Stromal cell of bone marrow (primary cell): ENCODE measurements at places on chromosomes 7 and 10.

GRCh38 chr10:35341521-35341920, 5.2 kb downstream of the CCNY start:
- no peak for DNase-seq

GRCh38 chr7:136884492-136884891, 16.0 kb downstream of the CHRM2 start:
- DNase-seq: no peak

- DNase-seq: no peak
These were observed 239.1 kb downstream of the ZMYND11 start for GRCh38 chr10:374354-374753.

- DNase-seq: no peak
These were observed 23.0 kb upstream of the YWHAG start for GRCh38 chr7:76381814-76382213.

- DNase-seq: peak; percentile 57
These were observed 62.3 kb downstream of the OSBPL3 start for GRCh38 chr7:24917510-24918239.

DNA sequence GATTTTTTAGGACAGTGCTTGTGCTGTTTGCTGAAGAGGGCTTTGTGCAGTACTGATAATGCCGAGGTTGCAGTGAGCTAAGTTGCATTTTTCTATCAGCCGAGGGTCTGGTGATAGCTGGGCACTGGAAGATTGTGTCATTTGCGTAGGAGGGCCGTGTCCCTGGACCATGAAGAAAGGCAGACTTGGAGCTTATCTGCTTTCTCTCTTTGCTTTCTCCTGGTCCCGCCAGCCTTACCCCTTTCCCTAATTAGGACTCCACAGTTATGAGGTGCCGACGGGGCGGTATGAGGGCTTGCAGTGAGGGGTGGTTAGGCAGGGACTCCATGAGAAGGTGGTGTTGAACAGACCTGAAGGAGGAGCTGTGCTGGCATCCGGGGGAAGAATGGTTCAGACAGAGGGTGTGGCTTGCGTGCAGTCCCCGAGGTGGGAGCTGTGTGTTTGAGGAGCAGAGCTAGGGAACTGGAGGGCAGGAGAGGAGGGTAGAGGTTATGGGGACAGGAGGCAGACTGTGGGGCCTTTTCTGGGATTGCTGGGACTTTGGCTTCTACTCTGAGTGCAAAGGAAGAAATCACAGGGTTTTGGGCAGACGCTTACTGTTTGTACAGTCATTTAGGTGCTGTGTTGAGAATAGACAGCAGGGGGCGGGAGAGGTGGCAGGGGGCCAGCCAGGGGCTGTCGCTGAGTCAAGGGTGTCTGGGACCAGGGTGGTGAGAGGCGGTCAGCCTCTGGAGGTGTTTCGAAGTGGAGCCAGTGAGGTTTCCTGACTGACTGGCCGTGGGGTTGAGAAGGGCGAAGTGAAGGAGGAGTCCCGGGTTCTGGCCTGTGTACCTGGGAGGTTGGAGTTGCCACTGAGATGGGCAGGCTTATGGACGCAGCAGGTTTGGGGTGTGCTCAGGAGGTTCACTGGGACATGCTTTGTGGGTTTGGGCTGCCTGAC, 43.4 kb downstream of the PRF1 start:
- no peak for DNase-seq

DNA sequence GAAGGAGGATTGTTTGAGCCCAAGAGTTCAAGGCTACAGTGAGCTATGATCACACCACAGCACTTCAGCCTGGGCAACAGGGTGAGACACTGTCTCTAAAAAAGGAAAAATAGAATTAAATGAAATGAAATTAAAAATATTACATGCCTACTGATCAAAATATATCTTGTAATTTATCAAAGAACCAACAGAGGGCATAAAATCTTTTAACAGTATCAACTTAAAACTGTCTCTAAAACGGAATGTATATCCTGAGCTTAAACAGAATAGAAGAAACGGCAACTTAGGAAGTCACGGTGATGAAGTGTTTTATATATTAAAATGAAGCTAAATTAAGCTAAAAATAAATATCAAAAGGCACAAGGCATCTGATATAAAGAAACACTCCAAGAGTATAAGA, 78.8 kb downstream of the MTPAP start:
- no peak for DNase-seq

DNA sequence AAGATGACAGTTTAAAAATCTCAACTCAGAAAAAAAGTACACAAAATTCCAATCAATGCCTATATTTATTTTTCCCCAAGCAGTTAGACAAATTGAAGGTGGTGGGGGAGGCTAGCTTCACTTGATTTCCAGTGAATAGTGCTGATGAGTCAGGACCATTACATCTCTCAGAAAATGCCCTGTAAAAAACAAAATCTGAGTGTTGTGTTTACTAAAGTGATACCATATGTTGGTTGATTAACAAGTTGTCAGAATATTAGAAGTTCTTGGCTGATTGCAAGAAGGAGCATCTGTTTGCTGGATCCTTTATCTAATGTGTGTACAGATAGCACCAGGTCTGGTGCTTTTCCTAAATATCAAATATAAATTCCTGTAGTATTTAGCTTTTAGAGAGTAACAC, 31.3 kb upstream of the KIAA1217 start:
- no peak for DNase-seq

- DNase-seq: no peak
These were observed 641.1 kb downstream of the PCDH15 start for GRCh38 chr10:54159924-54160323.

DNA sequence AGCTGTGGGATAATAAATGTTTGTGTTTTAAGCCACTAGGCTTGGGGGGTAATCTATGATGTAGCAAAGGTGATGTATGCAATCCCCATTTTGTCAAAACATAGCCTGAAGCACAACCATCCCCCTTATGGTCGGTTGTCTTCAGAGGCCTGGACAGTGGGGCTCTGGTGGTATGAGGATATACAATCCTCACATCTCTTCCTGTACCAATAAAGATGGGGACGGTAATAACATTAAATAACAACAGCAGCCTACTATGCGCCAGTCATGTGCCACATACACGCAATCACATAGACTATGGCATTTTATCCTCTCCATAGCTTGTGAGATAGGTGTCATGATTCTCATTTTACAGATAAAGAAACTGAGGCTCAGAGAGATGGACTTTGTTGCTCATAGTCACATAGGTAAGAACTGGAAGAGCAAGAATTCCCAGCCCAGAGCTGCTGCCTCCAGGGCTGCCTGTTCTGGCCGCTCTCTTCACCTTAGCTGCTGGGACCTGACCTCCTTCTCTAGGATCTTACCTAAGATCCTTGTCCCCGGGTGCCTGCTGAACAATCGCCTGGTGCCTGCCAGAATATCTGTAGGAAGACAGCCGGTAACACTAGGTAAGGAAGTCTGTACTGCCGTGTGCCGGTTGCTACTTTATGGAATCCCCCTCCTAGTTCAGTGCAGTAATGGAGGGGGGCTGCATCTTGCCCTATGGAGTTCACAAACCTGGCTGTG, 108.6 kb downstream of the ARHGAP22 start:
- no peak for DNase-seq

DNA sequence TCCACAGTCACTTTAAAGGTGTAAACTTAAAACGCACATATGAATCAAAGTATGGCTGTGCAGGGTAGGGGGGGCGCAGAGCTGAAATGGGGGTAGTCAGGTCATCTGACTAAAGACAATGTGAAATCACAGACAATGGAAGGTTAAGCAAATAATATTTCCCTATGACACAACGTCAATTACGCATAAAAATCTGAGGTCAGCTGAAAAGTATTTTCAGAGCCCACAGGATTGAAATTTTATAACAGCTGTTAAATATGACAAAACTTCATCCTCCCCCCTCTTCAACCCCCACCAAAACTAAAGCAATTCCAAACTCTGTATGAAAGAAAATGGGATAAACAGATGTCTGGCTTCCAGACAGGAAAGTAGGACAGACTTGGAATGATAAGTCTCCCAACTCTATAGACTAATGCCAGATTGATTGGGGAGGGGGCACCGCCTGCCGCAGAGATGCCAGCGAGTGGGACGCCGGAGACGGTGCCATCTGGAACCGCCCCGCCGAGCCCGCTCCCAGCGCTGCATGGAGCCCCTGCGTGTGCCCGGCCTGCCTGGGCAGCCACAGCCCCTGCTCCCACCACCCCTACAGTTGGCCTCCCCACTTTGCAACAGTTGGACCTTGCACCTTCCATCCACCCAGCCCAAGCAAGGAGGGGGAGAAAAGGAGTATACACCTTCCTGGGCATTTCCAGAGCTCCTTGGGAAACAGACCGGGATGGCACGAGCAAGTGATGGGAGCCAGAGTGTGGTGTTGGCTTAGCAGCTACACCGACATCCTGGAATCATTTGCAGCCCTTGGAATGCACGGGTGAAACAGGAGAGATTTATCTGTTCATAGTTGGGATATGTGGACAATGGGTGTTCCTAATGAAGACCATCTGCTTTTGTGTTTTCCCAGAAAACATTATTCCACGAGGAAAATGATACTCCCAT, 10.7 kb downstream of the EBF3 start:
- peak; percentile 81 for DNase-seq

DNA sequence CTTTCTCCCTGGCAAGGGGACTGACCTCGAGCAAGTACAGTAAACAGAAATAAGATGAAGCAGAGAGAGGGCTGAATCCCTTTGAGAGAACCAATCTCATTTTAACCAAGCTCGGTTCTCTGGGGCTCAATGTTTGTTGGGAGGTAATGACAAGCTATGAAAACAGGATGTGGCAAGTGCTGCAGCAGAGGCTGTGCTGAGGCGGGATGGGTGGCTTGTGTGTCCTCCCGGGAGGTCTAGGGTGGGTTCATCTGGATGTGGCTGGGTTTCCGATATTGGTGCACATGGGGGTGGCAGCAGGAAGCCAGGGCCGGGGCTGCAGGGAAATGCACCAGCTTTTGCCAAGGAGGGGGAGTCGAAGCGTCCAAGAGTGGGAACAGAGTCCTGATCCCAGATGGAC, 84.5 kb downstream of the AOAH start:
- no peak for DNase-seq

- DNase-seq: no peak
These were observed 53.5 kb upstream of the SEMA3E start for GRCh38 chr7:83702446-83702845.

DNA sequence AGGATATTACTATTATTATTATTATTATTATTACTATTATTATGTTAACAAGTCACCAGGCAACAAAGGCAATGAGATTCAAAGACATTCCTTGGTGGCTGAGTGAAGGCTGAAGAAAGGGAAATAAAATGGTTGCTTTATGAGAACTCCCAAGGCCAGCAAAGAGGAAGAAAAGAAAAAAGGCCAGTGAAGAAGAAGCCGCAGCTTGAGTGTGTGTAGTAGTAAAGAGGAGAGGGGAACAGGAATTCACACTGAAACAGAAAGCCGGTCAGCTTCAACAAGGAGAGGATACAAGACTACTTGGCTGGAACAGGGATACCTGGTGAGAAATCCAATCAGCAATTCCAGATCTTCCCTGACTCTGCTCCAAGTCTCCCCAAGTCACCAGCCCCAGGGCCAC, 42.4 kb downstream of the PLXNA4 start:
- no peak for DNase-seq

DNA sequence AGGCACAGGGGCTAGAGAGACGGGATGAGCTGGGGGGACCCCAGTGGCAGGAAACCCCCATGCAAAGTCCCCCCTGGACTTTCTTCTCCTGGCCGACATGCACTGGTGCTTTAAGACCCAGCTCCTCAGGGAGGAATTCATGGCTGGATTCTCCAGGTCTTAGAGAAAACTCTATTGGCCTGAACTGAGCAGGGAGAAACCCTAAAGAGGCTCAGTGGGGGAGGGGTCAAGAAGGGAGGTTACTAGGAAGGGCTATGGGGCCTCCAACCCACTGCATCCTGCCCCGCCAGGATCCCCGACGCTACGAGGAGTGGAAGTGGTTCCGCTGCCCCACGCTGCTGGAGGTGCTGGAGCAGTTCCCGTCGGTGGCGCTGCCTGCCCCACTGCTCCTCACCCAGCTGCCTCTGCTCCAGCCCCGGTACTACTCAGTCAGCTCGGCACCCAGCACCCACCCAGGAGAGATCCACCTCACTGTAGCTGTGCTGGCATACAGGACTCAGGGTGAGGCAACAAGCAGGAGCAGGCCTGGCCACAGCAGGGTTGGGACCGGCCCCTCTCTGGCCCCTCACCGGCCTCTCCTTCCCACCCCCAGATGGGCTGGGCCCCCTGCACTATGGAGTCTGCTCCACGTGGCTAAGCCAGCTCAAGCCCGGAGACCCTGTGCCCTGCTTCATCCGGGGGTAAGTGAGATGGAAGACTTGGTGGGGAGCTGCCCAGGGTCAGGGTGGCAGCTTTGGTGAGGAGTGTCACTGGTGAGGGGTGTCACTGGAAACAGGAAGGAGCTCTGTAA, 13.8 kb downstream of the ATG9B start:
- DNase-seq: no peak

DNA sequence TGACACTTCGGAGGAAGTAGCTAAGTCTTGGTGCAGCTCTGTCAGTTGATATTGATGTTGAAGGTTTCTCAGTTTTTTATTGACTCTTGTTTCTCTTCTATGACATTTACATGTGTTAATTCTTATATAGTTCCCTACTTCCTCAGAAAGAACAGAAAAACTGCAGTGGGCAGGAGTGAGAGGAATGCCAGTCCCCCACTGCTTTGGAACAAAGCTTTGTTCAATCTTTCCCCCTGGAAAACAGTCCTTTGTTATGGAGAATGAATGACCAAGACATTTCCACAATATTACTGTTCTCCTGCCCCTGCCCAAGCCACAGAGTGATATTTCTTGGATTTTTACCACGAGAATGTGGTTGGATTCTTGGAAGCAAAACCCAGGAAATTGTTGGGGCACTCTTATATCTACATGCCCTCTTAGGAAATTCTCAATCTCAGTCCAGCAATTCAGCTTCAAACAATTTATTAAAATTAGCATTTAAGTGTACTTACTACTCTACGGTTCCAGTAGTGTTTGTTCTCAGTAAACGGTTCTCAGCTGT, 258.0 kb upstream of the KCND2 start:
- DNase-seq: peak; percentile 40
